H1 (cell line): ENCODE measurements at places on chromosomes 11 and 22. TPM values are rescaled to one million over a fixed set of nuclear protein-coding genes. Genes with fewer than 3 reads are reported as not detected.

Gene MS4A6E
- not detected in 2 replicates for polyA plus RNA-seq

GRCh38 chr11:106872246-106872645, 146.0 kb downstream of the GUCY1A2 start:
- H3K4me1 ChIP-seq = no peaks in the 10 kb centered on the region
- no peak for DNase-seq
- no peaks in the 10 kb centered on the region for H3K36me3 ChIP-seq
- no peak overlapping the region for H3K4me3 ChIP-seq
- H3K27me3 ChIP-seq = no peaks in the 10 kb centered on the region

- H3K4me1 ChIP-seq = no peaks in the 10 kb centered on the region
- no peaks in the 10 kb centered on the region for H3K27me3 ChIP-seq
- H3K4me3 ChIP-seq = no peak overlapping the region
- no peak for DNase-seq
- no peak overlapping the region for H3K27ac ChIP-seq
Observed at GRCh38 chr11:1209371-1210057, 13.4 kb upstream of the MUC5B start.

- no peak for DNase-seq
- H3K36me3 ChIP-seq = no peaks in the 10 kb centered on the region
- no peaks in the 10 kb centered on the region for H3K4me1 ChIP-seq
- no peaks in the 10 kb centered on the region for H3K27me3 ChIP-seq
Observed at GRCh38 chr22:47548953-47549740, 786.7 kb downstream of the TBC1D22A start.

DNA sequence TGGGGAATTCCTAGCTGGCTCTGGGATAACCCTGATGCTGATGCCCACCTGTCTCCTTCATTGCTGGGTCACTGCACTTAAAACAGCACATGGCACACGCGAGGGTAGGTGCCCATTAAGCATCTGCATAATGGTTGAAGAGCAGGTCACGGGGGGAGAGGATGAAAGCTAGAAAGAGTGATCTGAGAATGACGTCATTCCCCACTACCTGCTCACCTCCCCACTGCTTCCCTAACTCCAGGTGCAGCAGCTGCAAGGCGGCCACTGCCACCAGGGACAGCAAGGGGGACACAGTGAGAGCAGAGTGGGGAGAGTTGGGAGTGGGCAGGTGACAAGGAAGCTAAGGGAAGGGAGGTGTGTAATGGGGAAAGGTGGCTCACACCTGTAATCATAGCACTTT, 27.0 kb downstream of the ADA2 start:
- no peak for DNase-seq
- H3K27ac ChIP-seq = no peak overlapping the region
- H3K36me3 ChIP-seq = no peaks in the 10 kb centered on the region
- H3K4me1 ChIP-seq = peaks cover 9% of the 10 kb centered on the region; the same call in 1 of the 2 replicates
- no peaks in the 10 kb centered on the region for H3K27me3 ChIP-seq
- no peak overlapping the region for H3K4me3 ChIP-seq

GRCh38 chr11:47001781-47002181, 65.2 kb downstream of the CSTPP1 start:
- H3K27ac ChIP-seq = no peak overlapping the region
- DNase-seq = no peak
- no peaks in the 10 kb centered on the region for H3K36me3 ChIP-seq
- H3K27me3 ChIP-seq = no peaks in the 10 kb centered on the region
- no peaks in the 10 kb centered on the region for H3K4me1 ChIP-seq
- no peak overlapping the region for H3K4me3 ChIP-seq

DNA sequence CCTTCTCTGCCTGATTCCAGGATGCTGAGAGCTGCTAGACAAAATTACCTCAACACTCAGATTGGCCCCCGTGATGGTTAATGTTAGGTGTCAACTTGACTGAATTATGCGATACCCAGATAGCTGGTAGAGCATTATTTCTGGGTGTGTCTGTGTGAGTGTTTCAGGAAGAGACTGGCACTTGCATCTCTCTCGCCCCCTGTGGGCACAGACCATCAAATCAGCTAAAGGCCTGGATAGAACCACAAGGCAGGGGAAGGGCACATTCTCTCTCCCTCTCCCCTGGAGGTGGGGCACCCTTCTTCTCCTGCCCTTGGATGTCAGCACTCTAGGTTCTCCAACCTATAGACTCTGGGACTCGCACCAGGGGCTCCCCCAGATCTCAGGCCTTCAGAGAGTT, 79.7 kb downstream of the KIRREL3 start:
- H3K4me1 ChIP-seq = no peaks in the 10 kb centered on the region
- H3K36me3 ChIP-seq = no peaks in the 10 kb centered on the region
- DNase-seq = peak; percentile 50
- H3K27me3 ChIP-seq = no peaks in the 10 kb centered on the region

- H3K4me3 ChIP-seq = no peak overlapping the region
- no peaks in the 10 kb centered on the region for H3K36me3 ChIP-seq
- no peaks in the 10 kb centered on the region; the same call in 1 of the 2 replicates for H3K4me1 ChIP-seq
- H3K27me3 ChIP-seq = no peaks in the 10 kb centered on the region
- H3K27ac ChIP-seq = no peak overlapping the region
- DNase-seq = no peak
Observed at GRCh38 chr22:30309951-30310741, 16.6 kb downstream of the TBC1D10A start.

DNA sequence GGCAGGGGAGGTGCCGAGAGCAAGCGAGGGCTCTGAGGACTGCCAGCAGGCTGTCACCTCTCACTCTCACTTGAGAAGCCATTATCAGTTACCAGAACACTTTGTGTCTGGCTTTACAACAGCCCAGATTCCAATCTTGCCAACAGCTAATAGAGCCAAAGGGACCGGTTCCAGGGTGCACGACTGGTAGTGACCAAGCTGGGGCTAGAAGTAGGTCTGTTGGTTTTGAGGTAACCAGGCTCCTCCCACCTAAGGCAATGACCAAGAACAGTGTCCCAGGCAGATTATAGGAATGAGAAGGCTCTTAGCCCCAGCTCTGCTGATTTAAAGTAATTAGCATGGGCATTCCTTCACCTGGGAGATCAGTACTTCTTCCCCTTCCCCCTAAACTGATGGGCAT, 7.2 kb upstream of the IL10RA start:
- H3K36me3 ChIP-seq = no peaks in the 10 kb centered on the region

DNA sequence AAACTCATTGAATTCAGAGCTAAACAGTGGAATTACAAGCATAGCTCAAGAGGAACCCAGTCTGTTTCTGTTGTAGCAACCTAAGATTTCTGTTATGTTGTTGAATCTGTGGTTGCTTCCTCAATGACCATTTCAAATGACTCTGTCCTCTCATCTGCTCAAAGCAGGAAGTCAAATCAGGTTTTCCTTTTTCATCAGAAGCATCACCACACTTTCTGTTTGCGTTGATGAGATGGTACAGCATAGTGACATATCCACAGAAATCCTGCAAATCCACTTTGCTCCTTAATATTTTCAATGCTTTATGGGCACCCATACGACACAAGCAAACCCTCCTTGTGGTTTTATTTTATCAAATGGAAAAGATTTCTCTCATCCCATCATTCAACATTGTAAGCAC, 12.6 kb upstream of the UCP2 start:
- H3K36me3 ChIP-seq = no peaks in the 10 kb centered on the region
- no peak for DNase-seq
- no peak overlapping the region for H3K27ac ChIP-seq
- H3K27me3 ChIP-seq = no peaks in the 10 kb centered on the region
- no peak overlapping the region for H3K4me3 ChIP-seq
- H3K4me1 ChIP-seq = no peaks in the 10 kb centered on the region; the same call in 1 of the 2 replicates

DNA sequence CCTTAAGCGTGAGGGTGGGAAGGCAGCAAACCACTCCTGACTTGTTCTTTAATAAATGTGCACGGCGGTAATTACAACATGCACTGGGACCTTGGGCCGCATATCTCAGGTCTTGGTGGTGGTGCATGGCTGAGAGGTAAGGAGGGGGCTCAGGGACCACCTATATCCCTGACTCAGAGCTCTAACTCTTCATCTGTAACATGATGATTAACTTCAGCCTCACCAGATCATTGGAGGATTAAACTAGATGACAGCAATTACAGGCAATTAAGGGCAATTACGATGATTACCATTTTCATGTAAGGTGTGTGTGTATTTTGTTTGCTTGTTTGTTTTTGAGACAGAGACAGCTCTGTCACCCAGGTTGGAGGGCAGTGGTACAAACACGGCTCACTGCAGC, 45.0 kb downstream of the FBLN1 start:
- no peak for DNase-seq
- H3K4me1 ChIP-seq = no peaks in the 10 kb centered on the region
- peaks cover 64% of the 10 kb centered on the region for H3K36me3 ChIP-seq
- H3K27me3 ChIP-seq = no peaks in the 10 kb centered on the region

DNA sequence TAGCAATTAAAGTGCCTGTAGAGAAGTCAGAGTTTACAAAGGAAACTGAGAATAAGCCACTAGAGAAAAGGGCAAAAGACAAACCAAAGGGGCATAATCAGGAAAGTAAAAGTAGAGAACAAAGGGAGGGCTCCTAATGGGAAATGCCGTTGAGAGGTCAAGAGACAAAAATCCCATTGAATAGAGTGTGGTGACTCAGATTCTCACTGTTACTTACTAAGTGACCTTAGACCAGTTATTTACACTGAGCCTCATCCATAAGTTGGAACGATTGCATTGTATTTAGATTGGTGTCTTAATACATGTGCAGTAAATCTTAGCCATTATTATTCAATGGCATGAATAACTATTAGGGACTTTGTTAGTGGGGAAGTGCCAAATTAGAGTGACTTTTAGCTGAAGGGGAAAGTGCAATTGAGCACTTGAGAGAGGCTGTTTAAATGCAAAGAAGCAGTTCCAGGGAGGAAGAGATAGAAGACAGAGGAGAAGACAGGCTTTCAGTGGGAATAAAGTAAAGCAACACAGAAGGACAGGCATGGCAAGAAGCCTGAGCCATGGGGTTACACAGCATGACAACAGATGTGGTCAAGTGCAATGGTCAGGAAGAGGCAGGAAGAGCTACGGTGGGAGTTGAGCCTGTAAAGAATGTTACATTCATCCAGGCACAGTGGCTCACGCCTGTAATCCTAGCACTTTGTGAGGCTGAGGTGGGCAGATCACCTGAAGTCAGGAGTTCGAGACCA, 82.6 kb downstream of the UBASH3B start:
- H3K27ac ChIP-seq = no peak overlapping the region
- no peaks in the 10 kb centered on the region for H3K27me3 ChIP-seq
- H3K36me3 ChIP-seq = no peaks in the 10 kb centered on the region
- no peak for DNase-seq

GRCh38 chr22:19596680-19597398, 72.6 kb upstream of the CLDN5 start:
- H3K27me3 ChIP-seq = no peaks in the 10 kb centered on the region
- H3K4me3 ChIP-seq = no peak overlapping the region
- H3K27ac ChIP-seq = no peak overlapping the region
- no peaks in the 10 kb centered on the region for H3K36me3 ChIP-seq

Gene CLDN5
- polyA plus RNA-seq = 1.2 and 2.5 TPM in 2 replicates

DNA sequence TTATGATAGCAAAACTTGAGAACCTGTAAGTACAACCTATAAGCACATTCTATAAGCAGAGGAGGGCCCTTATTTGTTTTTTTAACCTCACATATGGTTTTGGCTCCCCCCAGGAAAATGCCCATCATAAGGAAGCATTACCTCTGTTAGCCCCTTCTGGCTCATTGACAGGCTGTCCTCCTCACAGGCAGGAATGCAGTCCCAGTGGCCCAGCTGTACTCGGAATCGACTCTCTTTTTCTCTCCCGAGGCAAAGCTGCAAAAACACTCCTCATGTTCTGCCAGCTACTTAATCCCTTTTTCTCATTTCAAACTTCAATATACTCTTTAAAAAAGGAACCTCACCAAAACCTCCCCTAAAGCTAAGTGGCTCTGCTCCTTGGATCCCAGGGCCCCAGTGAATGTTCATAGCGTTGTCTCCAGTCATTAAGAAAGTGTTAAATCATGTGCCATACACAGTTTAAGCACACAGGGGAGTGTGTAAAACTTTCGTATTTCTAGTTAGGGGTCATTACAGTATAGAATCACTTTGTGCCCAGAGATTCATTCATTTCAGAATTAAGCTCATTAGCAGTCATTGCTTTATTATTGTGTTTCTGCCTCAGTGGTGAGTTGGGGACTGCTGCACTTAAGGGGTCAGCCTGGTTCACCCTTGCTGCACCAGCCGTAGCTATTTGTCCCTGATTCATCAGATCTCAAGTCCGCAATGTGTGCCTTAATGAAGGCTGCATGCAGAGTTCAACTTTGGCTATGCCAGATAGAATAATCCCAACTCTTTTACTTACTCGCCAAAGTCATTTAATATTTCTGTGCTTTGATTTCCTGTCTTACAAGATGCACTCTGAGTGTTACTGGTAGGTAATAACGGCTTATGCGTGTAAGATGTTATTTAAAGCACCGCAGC, 57.6 kb downstream of the JRKL start:
- H3K4me1 ChIP-seq = no peaks in the 10 kb centered on the region
- H3K27me3 ChIP-seq = no peaks in the 10 kb centered on the region
- no peak for DNase-seq

Gene NAALADL1
- polyA plus RNA-seq = 9.9 and 12.6 TPM in 2 replicates

- H3K4me1 ChIP-seq = no peaks in the 10 kb centered on the region
- no peak overlapping the region for H3K27ac ChIP-seq
- H3K4me3 ChIP-seq = no peak overlapping the region
- no peaks in the 10 kb centered on the region for H3K27me3 ChIP-seq
- no peak for DNase-seq
- peaks cover 54% of the 10 kb centered on the region for H3K36me3 ChIP-seq
Observed at GRCh38 chr11:70360211-70360610, 38.1 kb upstream of the CTTN start.

Gene APOBEC3B
- 43.3 and 74.9 TPM in 2 replicates for polyA plus RNA-seq

- H3K4me3 ChIP-seq = no peak overlapping the region
- H3K27me3 ChIP-seq = no peaks in the 10 kb centered on the region
- no peaks in the 10 kb centered on the region for H3K36me3 ChIP-seq
- DNase-seq = no peak
- no peak overlapping the region for H3K27ac ChIP-seq
- H3K4me1 ChIP-seq = peaks cover 3% of the 10 kb centered on the region
Observed at GRCh38 chr11:9905960-9906791, 242.3 kb downstream of the SWAP70 start.

DNA sequence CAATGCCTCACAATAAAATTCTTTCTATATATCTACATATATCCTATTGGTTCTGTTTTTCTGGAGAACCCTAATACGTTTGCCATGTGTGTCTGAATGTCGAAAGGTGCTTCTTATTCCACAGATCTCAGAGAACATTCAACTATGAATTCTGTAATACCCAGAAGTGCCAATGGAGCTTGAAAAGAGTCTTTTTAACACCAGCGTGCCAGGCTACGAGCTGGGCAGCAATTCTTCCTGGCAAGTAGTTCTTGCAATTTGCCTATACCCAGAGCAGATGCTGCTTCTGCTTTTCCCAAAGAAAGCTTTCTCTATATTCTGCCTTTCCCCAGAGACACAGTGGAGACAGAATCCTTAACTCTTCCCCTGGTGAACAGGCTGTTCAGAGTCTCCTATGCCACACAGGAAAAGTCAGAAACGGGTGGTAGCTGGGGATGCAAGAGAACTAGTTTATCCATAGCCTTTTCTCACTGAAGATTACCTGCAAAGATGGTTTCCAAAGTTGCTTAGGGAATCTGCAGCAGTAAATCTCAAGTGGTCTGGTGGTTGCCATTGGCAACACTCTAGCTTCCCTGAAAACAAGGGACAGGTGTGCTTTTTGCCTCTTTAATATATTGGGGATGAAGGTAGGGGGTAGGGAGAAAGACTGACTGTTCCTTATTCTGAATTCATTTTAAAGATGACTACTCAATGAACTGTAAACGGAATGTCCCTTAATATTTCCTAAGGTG, 16.8 kb upstream of the PAFAH1B2 start:
- no peaks in the 10 kb centered on the region for H3K27me3 ChIP-seq
- no peak overlapping the region for H3K4me3 ChIP-seq
- DNase-seq = no peak
- H3K4me1 ChIP-seq = no peaks in the 10 kb centered on the region

- peak overlapping the region; percentile 16 for H3K4me3 ChIP-seq
- H3K27me3 ChIP-seq = no peaks in the 10 kb centered on the region
- peaks cover 6% of the 10 kb centered on the region for H3K4me1 ChIP-seq
- H3K36me3 ChIP-seq = no peaks in the 10 kb centered on the region
- no peak overlapping the region for H3K27ac ChIP-seq
Observed at GRCh38 chr11:46456269-46457001, 64.9 kb upstream of the CHRM4 start.
